ENCODE measurements at places on chromosomes 6 and 20.

DNA sequence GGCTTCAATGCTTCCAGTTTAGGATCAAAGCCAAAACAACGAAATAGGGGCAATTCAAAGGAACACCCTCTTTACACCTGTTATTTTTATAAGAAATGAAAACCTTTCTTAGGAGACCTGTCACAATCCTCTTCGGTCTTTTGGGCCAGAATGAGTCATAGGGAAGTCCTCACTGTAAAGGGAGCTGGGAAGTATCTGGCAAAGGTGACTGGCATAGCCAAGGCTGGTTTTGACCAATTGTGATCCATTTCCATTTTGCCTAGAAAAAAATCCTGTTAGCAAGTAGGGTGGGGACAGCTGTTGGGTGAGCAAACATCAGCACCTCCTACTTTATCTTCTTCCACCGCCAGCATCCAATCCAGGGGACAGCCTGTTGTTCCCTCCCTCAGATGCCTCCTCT is 343.2 kb upstream of the SULF2 start:
- no peak for DNase-seq

DNA sequence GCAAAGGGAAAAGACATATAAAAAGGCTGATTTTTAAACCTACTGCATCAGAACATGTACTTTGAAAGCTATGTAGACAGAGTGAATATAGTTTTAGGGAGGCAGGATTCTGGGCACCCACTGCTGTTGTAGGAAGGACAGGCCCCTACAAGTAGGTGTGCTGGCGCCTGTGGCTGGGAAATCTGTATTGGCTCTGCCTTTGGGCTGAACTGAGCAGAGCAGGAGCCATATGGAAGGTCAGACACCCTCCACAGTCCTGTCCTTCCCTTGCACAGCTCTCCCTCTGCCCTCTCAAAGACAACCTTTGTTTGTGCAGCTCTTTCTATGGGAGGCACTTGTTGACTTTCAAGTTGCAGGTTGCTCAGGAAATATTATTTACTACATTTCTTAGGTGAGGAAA is 18.4 kb upstream of the ULBP3 start:
- DNase-seq: no peak

GRCh38 chr20:53608071-53608455 is 14.4 kb upstream of the ZNF217 start:
- DNase-seq: no peak

DNA sequence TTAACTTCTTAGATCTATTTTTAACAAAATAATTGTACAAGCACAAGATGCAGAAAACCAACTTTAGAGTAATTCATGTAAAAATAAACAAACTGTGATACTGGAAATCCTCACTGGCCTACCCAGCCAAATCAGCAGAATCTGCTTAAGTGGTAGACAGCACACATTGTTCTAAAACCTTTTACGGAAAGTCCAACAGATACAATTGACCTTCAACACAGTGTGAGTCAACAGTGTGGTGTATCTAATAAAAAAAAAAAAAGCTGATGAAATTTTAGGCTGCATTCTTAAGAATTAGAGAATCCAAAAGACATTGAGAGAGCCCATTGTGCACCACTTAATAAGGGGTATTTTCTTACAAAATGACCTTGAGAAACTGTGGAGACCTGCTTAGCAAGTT is 174.5 kb downstream of the COL21A1 start:
- DNase-seq: no peak

DNA sequence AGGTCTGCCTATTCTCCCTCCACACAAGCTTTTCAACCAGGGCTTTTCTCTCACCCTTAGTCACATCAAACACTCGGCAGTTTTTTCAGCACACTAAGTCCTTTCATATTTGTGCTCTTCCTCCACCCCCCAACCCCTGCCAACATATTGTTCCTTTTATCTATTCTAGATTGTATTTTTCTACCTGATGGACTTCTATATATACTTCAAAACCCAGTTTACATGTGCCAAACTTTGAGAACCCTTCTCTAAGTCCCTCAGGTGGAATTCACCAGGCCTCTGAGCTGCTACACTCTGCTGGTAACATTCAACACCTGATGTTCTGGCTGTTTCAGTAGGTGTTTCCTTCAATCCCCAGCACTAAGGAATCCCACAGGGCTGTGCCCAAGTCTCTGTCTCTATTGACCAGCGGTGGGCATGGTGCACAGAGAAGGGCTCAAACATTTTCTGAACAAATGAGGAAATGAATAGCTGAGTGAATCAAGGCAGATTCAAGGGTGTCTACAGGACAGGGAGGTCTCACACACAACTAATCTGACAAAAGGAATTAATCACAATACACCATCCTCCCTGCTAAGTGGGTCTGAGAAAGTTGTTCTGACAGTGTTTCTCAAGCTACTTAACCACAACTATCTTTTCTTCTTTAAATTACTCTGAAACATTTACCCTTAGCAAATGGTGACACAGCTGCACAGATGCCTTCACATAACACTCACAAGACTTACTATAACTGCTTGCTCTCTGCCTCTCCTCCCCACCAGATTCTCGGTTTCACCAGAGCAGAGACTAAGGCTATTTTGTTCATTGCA is 166.5 kb downstream of the TSHZ2 start:
- DNase-seq: no peak

DNA sequence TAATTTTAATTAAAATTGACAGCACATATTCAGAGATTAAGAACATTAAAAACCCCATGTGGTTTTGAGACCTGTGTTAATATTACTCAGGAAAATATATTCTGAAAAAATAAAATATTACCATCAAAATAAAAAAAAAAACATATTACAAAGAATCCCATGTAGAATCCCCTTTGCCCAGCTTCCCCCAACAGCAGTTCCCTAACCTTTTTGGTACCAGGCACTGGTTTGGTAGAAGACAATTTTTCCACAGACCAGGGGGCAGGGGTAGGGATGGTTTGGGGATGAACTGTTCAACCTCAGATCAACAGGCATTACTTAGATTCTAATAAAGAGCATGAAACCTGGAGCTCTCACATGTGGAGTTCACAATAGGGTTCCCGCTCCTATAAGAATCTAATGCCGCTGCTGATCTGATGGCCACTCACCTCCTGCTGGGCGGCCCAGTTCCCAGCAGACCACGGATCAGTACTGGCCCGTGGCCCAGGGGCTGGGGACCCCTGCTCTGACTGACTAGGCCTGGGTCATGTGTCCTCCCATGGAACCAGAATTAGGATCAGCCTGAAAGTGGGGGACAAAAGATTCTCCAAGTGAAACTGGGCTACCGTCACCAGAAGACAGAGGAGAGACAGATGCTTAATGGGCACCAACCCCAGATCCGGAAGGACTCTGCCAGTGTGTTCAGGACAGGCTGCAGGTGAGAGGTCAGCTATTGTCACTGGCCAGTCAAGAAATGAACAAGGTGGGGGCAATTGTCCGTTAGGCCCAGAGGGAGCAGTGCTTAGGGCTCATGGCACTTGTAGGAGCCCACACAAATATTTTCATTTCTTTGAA is 235.5 kb downstream of the PREX1 start:
- DNase-seq: no peak

DNA sequence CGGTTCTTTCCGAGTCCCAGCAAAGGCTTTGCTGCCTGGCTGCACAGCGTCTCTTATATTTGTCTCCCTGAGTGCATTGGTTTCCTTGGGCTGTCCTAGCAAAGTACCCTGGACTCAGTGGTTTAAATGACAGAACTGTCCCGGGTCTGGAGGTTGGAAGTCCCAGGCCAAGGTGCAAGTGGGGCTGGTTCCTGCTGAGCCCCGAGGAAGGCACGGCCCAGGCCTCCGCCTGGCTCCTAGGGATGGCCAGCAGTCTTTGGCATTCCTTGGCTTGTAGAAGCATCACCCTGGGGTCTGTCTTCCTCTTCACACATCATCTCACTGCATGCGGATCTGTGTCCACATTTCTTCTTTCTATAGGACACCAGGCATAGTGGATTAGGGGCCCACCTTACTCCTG is 64.8 kb upstream of the QKI start:
- DNase-seq: no peak

GRCh38 chr6:27474172-27474465 is 1.2 kb upstream of the ZNF184 start:
- no peak for DNase-seq

GRCh38 chr6:109298605-109299264 is 83.5 kb downstream of the CD164 start:
- no peak for DNase-seq

DNA sequence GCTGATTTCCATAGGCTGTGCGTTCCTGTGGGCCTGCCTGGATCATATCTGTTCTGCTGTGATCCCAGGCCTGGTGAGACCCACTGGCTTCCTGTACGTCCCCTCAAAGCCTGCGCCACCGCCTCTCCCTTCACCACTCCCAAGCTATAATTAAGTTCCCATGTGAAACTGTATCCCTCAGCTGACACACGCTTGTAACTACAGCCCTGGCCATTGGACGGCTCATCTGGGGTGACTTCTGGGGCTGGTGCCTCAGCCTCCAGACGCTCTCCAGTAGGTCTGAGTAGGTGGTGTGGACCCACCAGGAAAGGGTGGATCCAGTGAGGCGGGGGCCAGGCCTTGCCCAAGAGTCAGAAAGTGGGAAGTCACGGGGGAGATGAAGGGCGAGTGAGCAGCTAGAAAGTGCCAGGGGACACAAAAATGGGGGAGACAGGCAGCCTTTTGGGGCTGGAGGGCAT is 21.0 kb downstream of the PPARD start:
- DNase-seq: no peak

GRCh38 chr20:54221353-54221752 is 13.5 kb downstream of the PFDN4 start:
- peak; percentile 47 for DNase-seq

DNA sequence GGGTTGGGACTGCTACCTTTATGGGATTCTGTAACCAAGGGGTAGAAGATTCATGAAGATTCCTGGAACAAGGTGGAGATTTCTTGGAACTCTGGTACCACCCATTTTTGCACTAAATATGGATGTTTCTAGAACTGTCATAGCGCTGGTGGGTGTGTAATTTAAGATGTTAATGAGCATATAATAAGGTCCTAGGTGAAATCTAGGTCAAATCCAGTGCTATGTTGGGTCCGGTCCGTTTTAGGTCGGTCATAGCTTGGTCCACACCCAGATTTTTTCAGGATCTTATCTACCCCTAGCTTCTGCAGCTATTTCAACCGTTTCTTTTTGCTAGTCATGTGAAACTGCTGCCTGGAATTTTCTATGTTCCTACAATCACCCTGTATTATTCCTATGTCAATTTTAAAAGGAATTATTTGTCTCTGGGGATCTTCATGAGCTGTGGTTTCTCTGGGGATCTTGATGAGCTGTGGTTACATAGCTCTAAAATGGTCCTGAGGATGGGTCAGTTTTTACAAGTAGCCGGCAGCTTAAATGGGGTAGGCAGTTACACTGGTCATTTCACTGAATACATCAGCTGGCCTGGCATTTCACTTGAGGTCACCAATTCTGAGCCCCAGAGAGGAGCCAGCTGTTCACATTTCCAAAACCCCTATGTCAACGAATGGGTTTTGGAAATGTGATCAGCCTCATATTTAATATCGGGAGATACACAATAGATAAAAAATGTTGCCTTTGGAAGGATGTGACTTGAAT is 652.3 kb upstream of the FLRT3 start:
- no peak for DNase-seq

- no peak for DNase-seq
Observed at GRCh38 chr20:46709459-46710152, at the start of gene SLC2A10. Gene SLC2A10 (plus strand): TSS chr20:46709649. CDS start chr20:46709737, 88 bp downstream.

- DNase-seq: no peak
Observed at GRCh38 chr20:63940472-63941266, 15.5 kb downstream of the UCKL1 start.

DNA sequence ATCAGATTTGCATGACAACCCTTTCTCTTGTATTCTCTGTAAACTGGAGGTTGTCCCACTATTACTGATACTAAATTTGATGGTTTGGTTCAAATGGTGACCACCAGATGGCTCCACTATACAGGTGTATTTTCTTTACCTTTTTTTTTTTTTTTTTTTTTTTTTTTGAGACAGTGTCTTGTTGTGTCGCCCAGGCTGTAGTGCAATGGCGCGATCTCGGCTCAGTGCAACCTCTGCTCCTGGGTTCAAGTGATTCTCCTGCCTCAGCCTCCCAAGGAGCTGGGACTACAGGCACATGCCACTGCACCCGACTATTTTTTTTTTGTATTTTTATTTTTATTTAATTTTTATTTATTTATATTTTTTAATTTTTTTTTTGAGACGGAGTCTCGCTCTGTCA is 6.6 kb upstream of the WTAP start:
- DNase-seq: peak; percentile 36

DNA sequence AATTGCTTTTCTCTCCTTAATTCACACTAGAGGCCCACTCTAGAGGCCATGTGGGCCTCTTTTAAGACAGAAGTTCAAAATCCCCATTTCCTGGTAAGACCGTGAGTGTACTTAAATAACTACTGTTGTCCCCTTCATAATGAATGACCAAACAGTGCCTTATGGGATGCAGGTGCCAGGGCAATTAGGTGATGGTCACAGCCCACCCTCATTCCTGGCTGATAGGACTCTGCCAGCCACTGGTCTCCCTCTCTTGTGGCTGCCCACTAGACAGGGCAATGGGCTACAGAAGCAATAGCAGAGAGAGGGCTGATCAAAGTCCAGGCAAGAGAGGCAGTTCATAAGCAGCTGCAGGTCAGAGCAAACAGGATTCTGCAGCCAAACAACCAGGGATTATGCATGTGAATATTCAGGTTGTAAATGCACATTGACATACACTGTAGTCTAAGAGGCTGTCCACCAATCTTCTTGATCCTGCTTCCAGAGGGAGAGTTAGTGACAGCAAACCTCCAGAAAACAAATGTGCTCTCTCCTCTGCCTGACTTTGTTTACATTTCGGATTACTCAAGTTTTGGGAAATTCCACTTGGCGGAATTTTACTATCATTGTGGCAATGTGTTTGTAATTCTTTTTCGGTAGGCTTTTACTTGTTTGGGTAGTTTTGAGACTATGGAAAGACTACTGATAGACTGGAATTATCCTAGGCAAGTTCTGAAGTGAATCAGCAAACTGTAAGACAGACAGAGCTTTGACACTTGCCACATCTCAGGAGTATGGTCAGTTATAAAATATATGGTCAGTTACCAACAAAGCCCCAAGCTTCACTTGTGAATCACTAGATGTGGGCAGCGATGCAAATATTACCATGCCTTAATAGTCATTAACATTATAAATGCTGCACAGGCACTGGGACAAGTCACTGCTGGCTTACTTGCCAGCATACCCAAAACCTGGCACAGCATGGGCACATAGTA is 12.8 kb downstream of the PTPRK start:
- no peak for DNase-seq

DNA sequence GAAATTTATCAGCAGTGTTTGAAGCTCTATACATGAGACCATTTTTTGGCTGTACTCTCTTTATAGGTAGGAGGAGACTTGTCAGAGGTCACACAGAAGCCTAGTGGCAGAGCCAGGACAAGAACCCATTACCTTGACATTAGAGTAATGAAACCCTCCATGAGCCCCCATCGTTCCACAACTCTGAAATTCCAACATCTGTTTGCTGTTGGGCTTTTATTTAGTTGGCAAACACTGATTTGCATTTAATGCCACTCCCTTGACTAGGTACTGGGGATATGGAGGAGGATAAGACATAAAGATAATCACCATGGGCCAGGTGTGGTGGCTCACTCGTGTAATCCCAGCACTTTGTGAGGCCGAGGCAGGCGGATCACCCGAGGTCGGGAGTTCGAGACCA is 1.6 kb downstream of the GSS start:
- DNase-seq: no peak

GRCh38 chr20:10660661-10661060 is 13.1 kb downstream of the JAG1 start:
- no peak for DNase-seq

GRCh38 chr6:21601339-21601923 is 7.9 kb downstream of the SOX4 start:
- no peak for DNase-seq

- no peak for DNase-seq
Observed at GRCh38 chr6:3489027-3489757, 32.3 kb upstream of the SLC22A23 start.
